ENCODE measurements at places on chromosomes 1 and 21.
A peak's percentile ranks its signal among the peaks of the same experiment; 100 is the strongest.

DNA sequence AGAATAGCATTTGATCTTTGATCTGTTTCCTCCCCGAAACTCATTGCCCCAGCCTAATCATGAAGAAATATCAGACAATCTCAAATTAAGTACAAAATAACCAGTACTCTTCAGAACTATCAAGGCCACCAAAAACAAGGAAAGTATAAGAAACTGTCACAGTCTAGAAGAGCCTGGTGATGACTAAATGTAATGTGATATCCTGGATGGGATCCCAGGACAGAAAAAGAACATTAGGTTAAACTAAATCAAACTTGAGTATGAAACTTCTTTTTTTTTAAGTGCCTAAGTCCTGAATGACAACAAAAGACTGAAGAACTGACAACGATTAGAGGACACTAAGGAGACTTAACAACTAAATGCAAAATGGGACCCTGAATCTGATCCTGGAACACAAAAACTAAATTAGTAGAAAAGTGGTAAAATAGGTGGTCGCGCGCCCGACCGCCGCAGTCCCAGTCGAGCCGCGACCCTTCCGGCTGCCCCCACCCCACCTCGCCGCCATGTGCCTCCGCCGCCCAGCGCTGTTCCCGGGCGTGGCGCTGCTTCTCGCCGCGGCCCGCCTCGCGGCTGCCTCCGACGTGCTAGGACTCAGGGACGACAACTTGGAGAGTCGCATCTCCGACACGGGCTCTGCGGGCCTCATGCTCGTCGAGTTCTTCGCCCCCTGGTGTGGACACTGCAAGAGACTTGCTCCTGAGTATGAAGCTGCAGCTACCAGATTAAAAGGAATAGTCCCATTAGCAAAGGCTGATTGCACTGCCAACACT, 5.5 kb upstream of the PRKAB2 start:
- DNase-seq = peak; percentile 15

- DNase-seq = peak; percentile 83
These were observed 64.0 kb downstream of the SLC19A1 start for GRCh38 chr21:45478115-45478801.

DNA sequence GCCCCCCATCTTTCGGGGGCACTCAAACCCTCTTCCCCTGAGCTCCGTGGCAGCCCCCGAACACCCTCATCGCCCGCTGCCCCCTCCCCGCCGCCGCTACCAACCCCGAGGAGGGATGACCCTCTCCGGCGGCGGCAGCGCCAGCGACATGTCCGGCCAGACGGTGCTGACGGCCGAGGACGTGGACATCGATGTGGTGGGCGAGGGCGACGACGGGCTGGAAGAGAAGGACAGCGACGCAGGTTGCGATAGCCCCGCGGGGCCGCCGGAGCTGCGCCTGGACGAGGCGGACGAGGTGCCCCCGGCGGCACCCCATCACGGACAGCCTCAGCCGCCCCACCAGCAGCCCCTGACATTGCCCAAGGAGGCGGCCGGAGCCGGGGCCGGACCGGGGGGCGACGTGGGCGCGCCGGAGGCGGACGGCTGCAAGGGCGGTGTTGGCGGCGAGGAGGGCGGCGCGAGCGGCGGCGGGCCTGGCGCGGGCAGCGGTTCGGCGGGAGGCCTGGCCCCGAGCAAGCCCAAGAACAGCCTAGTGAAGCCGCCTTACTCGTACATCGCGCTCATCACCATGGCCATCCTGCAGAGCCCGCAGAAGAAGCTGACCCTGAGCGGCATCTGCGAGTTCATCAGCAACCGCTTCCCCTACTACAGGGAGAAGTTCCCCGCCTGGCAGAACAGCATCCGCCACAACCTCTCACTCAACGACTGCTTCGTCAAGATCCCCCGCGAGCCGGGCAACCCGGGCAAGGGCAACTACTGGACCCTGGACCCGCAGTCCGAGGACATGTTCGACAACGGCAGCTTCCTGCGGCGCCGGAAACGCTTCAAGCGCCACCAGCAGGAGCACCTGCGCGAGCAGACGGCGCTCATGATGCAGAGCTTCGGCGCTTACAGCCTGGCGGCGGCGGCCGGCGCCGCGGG, 837 bp downstream of the FOXD3 start:
- peak; percentile 18 for DNase-seq

GRCh38 chr1:243459059-243459458, 203.2 kb downstream of the SDCCAG8 start:
- no peak for DNase-seq

DNA sequence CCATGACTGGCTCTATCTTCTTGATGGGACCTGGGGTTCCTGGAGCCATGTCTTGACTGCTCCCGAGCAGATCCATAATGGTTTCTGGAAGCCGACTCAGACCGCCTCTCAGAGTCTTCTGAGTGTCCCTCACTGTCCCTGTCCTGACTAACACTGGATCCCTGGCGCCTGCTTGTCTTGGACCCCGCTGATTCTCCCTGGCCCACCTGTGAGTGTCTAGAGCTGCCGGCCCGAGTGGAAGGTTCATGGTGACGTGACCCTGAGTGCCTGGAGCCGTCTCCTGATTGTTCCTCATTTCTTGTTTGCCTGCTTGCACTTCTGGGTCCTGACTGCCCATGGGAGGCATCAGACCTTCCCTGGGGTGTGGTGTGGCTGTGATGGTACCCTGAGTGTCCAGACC, 15.1 kb downstream of the FLG start:
- DNase-seq = no peak

DNA sequence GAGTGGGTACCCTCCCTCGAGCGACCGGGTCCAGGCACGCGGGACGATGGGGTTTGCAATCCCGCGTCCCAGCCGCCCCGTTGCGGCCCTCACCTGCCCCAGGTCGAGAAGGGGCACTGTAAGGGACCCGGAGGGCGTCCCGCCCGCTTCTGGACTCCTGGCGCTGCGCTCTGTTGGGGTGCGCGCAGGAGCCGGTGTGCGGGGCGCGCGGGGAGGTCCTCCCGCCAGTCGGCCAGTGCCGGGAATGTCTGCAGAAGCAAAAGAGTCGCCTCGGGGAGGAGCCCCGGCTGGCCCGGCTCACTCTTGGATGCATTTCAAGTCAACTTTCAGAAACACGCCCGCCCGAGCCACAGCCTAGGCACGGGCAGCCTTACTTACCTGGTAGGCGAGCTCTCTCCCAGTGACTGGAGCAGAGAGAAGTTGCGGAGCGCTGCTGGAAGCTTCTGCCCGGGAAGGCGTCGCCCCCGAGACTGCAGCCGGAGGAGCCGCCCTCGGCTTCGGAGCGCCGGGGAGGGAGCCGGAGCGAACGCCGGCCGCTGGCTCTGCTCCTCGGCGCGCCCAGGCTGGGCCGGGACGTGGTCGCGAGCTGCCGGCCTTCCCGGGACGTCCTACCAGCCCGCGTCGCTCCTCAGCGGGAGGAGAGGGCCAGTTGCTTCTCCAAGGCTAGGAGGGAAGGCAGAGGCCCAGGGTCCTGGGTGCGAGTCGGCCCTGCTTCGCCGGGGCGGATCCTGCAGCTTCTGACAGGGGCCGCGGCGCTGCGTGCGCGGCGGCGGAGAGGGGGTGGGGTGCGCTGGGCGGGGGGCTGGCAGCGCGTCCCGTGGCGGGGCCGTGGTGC, at the start of gene LMX1A:
LMX1A (minus strand) TSS at position 739 of the 835 bp plus-strand sequence. CDS start 1,156 bp downstream, outside the sequence.
- DNase-seq = no peak

DNA sequence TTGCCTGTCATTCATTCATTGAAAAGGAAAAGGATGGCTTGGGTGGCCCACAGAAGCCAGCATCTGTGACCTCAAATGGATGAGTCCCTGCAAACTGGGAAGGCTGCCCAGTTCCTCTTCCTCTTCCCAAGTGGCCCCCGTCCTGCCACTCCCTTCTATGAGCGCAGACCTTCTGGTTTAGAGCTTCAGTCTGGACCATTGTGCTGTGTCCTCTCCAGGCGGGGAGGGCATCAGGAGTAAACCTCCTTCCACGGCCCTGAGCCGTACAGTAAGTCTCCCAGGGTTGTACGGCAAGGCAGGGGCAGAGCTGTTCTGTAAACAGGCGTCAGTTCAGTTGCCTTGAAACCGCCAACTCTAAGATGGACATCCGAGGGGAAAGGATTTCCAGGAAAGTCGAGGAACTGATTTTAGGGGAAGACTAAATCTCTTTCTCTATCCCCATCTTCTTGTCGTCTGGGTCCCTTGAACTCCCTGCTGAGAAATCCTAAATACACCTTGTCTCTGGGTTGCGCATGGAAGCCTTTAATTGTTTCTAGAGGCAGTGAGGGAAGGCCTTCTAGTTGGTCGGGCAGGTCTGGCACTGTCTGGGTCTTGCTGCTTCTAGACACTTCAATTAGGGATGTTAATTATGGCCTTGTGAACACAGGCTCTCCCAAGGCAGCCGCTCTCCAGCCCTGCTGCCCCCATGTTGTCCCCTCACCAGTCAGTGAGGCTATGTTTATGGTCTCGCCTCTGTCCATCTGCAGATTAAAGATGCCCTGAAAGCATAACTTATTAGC, 22.1 kb downstream of the SOX13 start:
- DNase-seq = no peak

DNA sequence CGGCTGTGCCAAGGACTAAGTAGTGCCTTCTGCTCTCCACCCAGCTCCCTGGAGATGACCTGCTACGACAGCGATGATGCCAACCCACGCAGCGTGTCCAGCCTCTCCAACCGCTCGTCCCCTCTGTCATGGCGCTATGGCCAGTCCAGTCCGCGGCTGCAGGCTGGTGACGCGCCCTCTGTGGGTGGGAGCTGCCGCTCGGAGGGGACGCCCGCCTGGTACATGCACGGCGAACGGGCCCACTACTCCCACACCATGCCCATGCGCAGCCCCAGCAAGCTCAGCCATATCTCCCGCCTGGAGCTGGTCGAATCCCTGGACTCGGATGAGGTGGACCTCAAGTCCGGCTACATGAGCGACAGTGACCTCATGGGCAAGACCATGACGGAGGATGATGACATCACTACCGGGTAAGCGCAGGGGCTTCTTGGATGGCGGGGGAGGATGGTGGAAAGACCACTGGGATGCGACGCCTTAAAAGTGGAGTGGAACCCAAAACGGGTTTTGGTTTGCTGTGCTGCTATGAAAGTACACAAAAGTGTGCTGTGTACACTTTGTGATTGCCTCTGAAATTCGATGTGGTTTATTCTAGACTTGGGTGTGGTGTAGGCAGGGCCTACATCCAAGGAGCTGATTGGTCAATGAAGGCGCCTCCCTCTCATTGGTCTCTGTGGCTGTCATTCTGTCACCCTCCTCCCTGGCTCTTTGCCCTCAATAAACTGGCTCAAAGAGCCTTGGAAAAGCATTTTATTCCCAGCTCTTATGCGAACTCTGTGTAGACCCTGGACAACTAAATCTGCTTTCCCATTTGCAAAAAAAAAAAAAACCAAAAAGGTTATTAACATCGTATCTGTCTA, 110.4 kb upstream of the IPO9 start:
- DNase-seq = no peak

DNA sequence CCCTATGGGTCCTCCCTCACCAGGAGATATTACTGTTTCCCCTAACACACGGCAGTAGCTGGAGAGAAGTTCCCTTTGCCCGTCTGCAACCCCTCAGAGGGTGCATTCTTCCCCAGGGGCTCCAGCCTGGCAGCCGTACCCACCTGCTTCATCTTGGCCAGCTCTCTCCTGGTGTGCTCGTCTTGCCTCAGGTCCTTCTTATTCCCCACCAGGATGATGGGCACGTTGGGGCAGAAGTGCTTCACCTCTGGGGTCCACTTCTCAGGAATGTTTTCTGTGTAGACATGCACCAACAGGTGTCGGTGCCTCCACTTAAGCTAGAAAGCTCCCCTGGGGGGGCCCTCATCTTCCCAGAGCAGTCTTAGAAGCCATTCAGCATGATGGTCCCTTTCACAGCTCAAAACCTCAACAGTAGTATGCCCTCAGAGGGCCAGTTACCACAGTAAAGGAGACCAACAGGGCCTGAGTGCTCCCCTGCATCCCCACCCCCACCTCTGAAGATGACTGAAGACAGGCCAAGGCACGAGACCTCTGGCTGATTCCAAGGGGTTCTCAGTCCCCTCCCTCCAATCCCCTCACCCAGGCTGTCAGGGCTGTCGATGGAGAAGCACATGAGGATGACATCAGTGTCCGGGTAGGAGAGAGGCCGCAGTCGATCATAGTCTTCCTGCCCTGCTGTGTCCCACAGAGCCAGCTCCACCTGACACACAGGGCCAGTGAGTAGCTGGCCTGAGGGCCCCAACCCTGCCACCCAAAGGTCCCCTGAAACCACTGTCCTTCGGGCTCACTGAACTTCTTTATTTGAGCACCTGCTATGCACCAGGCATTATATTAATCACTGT, 4.3 kb downstream of the RHOC start:
- no peak for DNase-seq

GRCh38 chr1:147565189-147565980, 24.1 kb downstream of the BCL9 start:
- no peak for DNase-seq

DNA sequence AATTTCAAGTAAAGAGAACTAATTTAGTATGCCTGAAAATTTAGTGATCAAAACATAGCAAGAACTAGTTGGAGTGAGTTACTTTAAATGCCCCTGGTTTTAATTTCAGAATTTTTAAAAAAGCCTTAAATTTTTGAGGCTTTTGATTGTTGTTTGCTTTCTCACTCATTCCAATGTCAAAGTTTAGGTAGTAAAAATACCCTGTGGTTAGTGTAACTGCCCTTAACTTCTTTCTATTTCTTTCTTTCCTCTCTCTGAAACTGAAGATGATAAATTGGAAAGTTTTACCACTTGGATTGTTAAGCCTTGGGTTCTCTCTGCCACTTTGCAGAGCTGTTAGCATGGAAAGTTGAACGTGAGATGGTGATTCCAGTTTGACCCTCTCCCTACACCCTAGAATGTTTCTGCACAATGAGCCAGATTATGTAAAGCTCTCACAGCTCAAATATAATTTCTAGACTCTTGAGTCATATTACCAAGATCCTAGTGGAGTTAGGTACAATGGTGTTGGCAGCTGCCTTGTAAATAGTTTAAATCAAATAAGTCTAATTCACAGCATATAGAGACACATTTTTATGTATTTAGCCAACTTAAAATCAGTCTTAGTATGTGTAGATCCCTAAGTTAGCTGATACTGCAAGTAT, 192.4 kb upstream of the SGIP1 start:
- no peak for DNase-seq

DNA sequence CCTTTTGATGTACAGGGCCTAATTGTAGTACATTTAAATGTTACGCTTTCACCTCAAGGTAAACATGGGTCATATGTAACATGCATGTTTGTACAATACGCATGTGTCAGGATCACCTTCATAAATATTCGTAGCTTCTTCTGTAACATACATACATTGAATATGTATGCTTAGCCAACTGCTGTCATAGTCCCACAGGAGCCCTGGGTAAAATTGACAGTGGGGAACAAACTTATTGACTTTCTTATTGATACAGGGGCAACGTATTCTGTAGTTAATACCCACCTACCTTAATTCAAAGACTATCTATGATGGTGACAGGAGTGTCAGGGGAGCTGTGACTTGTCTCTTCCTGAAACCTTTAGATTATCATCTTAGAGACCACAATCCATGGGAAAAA, 3.7 kb upstream of the REN start:
- DNase-seq = no peak

All from BE2C (cell line).